ENCODE measurements at places on chromosomes 7 and 10.

DNA sequence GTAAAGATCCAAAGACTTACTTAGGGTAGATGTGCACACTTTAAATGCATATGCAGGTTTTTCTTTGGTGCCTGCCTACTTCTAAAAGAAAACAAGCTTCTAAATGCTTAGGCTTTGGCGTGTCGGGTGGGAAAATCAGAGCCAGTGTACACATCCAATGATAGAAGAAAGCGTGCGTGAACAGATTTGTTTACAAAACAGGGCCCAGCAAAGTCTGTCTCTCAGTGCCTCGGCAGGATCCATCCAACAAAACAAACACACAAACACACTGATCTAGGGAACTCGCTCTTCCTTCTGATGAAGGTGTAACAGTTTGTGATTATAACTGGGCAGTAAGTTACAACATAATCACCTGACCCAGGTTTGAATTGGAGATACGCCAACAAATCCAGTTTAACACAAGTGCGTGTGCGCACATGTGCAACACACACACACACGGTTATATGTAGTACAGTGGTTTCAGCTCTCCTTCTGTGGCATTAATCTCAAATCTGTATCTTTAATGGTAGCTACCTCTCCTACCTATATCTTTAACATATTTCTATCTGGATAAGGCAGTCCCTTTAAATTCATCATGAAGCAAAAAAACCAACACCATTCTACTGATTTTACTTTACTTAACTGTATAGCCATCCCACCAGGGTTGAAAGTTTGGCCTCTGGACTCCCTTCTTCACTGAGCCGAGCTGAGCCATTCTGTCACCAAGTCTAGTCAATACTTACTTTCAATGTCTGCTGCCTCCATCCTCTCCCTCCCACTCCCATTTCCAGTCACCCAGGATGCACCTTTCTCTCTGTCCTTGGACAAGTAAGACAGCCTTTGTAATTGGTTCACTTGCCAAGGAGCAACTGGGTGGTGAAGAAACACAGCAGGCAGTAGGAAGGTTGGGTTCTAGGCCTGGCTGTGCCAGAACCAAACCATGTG, 184.4 kb upstream of the KLF14 start:
- no peak for DNase-seq

GRCh38 chr10:60107308-60107976, 201.1 kb upstream of the CCDC6 start:
- no peak for DNase-seq

- DNase-seq: peak; percentile 63
Observed at GRCh38 chr10:9615189-9615588, 1402.5 kb upstream of the CELF2 start.

DNA sequence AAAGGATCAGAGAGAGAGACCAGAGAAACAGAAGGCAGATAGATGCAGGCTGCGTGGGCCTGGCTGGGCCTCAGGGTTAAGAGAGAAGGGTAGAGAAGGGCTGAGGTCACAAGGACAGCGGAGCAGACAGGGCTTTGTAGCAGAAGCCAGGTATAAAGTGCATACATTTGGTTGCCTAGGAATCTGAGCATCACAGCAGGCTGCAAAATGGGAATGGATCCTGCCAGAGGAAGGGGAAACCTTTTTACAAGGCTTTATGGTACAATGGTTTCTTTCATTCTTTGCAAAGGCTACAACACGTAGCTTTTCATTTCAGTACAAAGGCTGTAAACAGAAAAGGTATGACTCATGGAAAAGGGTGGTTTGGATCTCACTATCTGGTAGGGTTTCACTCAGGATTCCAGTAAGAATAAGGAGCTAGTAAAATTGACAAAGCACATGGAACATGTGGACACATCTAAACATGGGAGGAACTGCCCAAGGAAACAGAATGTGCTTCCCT, 275.1 kb downstream of the DOCK4 start:
- DNase-seq: no peak

DNA sequence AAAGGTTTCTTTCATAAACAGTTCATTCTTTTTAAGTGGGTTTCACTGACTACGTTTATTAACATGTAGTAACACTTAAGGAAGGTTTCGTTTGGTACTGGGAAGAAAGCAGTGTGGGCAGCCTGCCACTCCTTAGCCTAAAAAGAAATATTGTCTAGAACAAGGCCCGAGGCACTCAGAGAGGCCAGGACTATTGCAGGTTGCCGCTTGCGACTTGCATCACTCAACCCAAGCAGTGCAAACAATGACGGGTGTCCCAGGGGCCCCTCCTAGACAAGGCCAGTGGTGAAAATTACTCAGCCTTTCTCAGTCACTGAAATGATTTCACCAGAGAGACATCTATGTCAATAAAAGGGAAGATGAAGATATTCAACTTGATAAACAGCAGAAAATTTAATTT, 243.9 kb downstream of the SNX13 start:
- peak; percentile 71 for DNase-seq

- no peak for DNase-seq
Observed at GRCh38 chr10:77855404-77856155, 71.0 kb downstream of the DLG5 start.

- no peak for DNase-seq
Observed at GRCh38 chr7:22181663-22182062, 175.3 kb downstream of the RAPGEF5 start.

- DNase-seq: peak; percentile 52
Observed at GRCh38 chr7:19442016-19442785, 266.6 kb downstream of the POLR1F start.

- DNase-seq: no peak
Observed at GRCh38 chr10:69071610-69072009, 16.3 kb upstream of the SRGN start.

- no peak for DNase-seq
Observed at GRCh38 chr10:118342638-118343020, 505 bp upstream of the FAM204A start.

DNA sequence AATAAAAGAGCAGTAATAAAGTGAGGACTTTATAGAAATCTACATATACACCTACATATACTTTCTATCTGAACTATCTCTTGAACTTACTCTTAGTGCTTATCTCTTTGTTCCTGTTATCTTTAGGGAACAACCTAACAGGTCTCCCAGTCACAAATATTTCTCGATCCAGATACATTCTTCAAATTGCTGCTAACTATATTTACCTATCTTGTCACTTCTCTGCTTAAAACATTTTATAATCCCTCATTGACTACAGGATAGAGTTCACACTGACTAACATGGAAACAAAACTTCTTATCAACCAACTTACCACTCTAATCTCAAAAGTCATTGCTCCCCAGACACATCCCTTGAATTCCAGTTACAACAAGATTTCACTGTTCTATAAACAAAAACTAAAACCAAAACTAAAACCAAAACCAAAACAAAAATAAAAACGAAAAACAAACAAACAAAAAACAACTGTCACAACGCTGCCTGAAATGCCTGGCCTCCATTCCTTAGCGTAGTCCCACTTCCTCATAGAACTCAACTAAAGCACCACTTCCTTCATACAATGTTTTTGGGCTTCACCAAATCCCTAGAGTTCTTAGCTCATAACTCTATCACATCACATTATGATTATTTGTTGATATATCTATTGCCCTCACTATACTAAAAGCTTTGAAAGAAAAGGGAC, 134.7 kb downstream of the SEMA3D start:
- DNase-seq: no peak

DNA sequence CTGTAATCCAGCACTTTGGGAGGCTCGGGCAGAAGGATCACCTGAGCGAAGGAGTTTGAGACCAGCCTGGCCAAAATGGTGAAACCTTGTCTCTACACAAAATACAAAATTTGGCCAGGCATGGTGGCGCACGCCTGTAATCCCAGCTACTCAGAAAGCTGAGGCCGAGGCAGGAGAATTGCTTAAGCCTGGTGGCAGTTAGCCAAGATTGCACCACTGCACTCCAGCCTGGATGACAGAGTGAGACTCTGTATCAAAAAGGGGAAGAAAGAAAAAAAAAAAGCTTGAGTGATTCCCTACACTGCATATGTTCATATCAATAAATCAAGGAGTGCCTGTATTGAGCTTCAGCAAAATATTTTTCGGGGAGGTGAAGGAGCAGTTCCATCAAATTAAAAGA, 45.8 kb upstream of the SRRM3 start:
- peak; percentile 18 for DNase-seq

DNA sequence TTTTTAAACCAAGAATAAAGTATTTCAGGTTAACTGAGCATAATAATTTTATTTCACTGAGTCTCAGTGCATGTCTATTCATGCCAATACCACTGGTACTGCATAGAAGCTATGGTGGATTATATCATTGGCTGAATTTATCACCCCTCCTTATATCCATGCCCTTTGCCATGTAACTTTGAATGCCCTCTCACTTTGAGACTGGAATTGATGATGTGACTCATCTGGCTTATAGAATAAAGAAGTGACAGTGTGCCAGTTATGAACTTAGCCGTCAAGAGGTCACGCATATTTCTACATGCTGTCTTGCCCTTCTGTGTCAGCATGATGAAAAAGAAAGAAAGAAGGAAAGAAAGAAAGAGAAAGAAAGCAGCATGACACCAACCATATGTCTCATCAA, 20.7 kb upstream of the ABLIM1 start:
- DNase-seq: no peak

DNA sequence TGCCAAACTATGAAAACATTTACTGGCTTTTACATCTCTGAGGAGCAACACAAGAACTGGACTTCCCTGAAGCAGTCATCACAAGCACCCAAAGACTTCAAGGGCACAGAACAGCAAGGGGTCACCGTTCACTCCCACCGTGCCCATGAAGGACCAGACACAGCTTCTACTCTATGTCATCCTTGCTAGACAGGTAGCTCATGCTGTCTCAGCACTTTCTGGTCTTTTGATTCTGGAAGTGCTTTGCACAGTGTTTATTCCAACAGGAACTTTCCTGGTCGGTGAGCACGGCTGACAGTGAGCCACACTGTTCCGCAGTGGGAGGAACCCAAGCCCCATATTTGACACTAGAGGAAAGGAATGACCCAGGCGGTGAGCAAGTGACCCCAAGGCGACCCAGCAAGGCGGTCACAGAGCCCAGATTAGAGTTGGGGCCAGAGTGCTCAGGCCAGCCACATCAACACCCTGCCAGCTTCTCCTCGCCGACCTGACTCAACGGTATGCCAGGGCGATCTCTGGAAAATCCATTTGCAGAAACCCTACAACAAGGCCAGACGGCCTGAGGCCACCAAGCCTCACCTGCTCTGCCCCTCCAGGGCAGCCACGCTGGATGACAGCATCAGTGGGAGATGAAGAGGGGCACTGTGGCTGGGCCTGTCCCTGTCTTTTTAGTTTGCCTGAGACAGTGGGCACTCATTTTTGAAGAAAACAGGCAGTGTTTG, 318.6 kb downstream of the TCERG1L start:
- DNase-seq: no peak

DNA sequence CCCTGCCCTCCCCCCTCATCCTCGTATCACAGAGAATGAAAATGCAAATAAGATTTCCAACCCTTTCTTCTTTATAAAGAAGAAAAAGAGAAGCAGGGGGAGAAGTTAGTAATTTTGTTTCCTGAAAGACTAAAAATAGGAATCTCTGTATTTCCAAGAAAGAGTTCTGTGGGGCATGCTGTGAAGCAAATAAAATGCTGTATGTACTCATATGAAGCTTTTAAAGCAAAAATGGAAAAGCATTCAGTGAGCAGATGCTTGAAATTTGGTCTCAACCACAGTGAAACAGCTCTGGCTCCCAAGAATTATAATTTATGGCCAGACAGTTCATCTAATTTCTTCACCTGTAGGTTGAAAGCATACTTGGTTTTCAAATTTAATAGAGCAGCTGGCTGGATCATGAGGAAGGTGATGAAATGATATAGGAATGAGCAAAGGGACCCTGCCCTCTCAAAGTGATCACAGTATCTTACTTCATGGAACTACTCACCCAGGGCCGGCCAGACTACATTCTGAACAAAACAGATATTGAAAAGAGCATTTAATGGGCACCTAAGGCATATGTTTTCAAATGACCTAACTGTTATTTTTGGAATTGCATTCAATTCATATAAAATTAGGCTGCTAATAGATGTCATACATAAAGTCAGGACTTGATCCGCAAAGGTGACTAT, 31.4 kb downstream of the SVIL start:
- no peak for DNase-seq

DNA sequence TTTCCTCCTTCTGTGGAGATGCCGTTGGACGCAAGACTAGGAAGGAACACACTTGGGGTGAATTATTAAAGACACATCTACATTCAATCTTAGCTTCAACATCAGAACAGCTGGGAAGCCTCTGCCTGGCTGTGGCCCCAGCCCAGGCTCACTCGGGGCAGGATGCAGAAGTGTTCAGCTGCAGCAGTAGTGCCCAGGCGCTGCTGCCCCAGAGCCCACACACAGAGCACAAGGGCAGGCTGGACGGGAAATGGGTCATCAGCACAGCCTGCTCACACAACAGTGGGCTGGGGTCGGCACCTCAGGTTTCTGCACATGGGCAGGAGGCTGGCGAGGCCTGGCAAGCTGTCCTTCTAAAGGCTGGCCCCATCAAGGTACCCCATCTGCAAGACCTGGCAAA, 42.5 kb downstream of the NOD1 start:
- DNase-seq: no peak

GRCh38 chr7:47225387-47226131, 356.4 kb downstream of the TNS3 start:
- peak; percentile 24 for DNase-seq

- no peak for DNase-seq
Observed at GRCh38 chr7:16571941-16572340, 45.3 kb downstream of the LRRC72 start.

DNA sequence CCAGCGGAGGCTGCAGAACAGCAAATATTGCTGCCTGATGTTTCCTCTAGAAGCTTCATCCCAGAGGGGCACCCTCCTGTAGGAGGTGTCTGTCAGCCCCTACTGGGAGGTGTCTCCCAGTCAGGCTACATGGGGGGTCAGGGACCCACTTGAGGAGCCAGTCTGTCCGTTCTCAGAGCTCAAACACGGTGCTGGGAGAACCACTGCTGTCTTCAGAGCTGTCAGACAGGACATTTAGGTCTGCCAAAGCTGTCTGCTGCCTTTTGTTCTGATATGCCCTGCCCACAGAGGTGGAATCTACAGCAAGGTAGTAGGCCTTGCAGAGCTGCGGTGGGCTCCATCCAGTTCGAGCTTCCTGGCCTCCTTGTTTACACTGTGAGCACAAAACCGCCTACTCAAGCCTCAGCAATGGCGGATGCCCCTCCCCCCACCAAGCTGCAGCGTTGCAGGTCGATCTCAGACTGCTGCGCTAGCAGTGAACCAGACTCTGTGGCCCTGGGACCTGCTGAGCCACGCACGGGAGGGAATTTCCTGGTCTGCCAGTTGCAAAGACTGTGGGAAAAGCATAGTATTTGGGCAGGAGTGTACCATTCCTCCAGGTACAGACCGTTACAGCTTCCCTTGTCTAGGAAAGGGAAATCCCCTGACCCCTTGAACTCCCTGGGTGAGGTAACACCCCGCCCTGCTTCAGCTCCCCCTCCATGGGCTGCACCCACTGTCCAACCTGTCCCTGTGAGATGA, 17.7 kb upstream of the MINDY3 start:
- no peak for DNase-seq

- peak; percentile 80 for DNase-seq
Observed at GRCh38 chr10:75210282-75211006, at the start of gene VDAC2. Gene VDAC2 (plus strand): TSS chr10:75210796. CDS start chr10:75211159, 363 bp downstream.

All from fibroblast of skin of left quadriceps (primary cell).